ENCODE measurements at places on chromosomes 1 and 21.

GRCh38 chr1:68479501-68479900 is 17.4 kb downstream of the DEPDC1 start:
- no peak for DNase-seq

DNA sequence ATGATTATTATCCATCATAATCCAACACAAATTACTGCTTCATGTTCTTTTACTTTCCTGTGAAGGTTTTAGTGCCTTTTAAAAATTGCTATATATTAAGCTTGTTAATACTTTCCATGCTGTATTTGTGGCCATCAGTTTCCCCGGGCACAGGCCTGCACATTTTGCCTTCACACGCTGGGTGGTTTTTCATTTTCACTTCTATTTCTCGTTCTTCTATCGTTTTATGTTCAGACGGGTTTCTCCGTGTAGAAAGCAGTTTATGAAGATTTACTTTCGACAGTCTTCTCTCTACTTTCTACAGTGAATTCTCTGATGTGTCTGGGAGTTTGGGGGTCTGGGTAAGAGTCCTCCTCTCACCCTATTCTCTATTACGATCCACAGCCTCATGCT is 9.5 kb downstream of the RUNX3 start:
- DNase-seq = no peak

DNA sequence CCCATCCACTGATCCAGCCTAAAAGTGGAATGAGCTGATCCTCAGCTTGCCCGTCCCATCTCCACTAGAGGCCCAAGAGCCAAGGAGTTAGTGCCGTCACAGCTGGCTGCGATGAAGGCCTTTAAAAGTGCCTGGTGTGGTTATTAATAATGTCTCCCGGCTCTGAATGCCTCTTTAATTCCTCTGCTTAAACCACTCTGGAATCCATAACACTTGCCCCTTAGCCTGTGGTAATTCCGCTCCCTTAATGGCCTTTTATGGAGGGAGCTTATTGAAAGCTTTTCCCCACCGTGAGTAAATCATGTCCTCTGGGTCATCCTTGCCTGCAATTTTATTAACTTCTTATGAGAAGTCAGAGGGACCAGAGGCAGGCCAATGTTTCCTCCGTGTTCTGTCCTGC is 55.4 kb downstream of the UBIAD1 start:
- DNase-seq = peak; percentile 72

GRCh38 chr1:75308365-75308764 is 174.2 kb downstream of the LHX8 start:
- DNase-seq = no peak

GRCh38 chr1:158527190-158527815 is 26.9 kb downstream of the OR6Y1 start:
- peak; percentile 58 for DNase-seq

DNA sequence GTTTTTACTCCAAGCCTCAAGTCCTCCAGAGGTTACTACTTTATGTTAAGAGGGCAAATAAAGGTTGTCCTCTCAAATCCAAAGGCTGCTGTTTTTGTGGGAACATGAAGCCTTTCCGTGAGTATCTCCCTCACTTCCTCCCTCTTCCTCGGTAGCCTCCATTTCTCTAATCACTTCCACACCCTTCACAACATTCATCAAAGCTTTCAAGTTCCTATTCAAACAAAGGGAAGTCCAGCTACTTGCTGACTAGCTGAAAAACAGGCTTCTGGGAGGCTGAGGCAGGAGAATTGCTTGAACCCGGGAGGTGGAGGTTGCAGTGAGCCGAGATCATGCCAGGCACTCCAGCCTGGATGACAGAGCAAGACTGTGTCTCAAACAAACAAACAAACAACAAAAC is 6.6 kb upstream of the CD48 start:
- no peak for DNase-seq

GRCh38 chr1:54564312-54565112 is 16.5 kb downstream of the ACOT11 start:
- DNase-seq = no peak

GRCh38 chr21:14863745-14864210 is 201.0 kb downstream of the NRIP1 start:
- DNase-seq = no peak

GRCh38 chr1:150194381-150195031 is 41.4 kb downstream of the ANP32E start:
- DNase-seq = no peak

- DNase-seq = peak; percentile 50
Measured at GRCh38 chr1:62746086-62746808, 37.7 kb upstream of the ATG4C start.

GRCh38 chr21:35139382-35139715 is 90.2 kb upstream of the RUNX1 start:
- DNase-seq = no peak

GRCh38 chr21:37165586-37165985 is 92.5 kb downstream of the TTC3 start:
- DNase-seq = no peak

GRCh38 chr1:197663162-197663953 is 111.9 kb downstream of the DENND1B start:
- no peak for DNase-seq

DNA sequence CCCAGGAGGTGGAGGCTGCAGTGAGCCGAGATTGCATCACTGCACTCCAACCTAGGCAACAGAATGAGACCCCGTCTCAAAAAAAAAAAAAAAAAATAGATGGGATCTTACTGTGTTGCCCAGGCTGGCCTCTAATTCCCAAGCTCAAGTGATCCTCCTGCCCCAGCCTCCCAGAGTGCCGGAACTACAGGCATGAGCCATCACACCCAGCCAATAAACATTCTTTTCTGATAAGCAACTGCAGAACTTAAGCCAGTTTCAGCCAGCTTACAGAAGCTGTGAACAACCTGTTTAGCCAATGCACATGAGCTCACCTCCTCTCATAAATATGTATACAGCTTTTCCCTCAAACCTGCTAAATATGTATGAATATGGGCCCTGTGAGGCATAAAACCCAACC is 3.1 kb upstream of the MIIP start:
- no peak for DNase-seq

- DNase-seq = no peak
Measured at GRCh38 chr1:162667381-162668080, 35.3 kb downstream of the DDR2 start.

- DNase-seq = peak; percentile 66
Measured at GRCh38 chr1:118340928-118341910, 156.2 kb upstream of the SPAG17 start.

- no peak for DNase-seq
Measured at GRCh38 chr1:161982917-161983316, 40.8 kb downstream of the OLFML2B start.

DNA sequence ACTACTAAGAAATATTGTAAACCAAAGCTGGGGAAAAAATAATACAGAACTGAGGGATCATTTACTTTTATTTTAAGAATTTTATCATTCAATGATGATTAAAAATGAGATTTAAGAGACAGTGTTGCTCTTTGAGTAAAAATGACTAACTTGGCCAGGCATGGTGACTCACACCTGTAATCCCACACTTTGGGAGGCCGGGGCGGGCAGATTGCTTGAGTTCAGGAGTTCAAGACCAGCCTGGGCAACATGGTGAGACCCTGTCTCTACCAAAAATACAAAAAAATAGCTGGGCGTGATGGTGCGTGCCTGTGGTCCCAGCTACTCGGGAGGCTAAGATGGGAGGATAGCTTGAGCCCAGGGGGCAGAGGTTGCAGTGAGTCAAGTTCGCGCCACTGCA is 21.8 kb upstream of the PLEKHO1 start:
- DNase-seq = no peak

- DNase-seq = no peak
Measured at GRCh38 chr21:19547951-19548840, 1144.6 kb upstream of the TMPRSS15 start.

- no peak for DNase-seq
Measured at GRCh38 chr1:111364690-111365089, 62.8 kb downstream of the OVGP1 start.

GRCh38 chr1:8347635-8348034 is 29.7 kb downstream of the SLC45A1 start:
- peak; percentile 78 for DNase-seq

- DNase-seq = no peak
Measured at GRCh38 chr21:27487676-27488075, 520.8 kb upstream of the ADAMTS5 start.

GRCh38 chr1:87226341-87226760 is 102.3 kb upstream of the LMO4 start:
- no peak for DNase-seq

DNA sequence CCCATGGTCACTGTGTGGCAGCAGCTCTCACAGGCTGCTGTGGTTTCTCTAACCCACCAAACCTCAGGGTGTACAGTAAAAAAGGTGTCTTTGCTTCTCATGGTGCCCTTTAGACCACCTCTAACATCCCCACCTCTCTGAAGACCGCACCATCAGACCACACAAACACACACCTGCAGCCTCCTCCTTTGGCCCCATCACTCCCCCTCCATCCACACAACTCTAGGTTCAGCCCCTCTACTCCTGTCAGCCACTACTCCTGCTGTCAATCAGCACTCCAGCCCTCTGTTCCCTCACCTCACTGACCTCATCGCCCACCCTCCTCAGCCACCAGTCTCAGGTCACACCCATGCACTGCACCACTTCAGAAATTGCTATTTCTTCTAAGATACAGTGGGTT is 7.5 kb downstream of the ZNF692 start:
- no peak for DNase-seq

DNA sequence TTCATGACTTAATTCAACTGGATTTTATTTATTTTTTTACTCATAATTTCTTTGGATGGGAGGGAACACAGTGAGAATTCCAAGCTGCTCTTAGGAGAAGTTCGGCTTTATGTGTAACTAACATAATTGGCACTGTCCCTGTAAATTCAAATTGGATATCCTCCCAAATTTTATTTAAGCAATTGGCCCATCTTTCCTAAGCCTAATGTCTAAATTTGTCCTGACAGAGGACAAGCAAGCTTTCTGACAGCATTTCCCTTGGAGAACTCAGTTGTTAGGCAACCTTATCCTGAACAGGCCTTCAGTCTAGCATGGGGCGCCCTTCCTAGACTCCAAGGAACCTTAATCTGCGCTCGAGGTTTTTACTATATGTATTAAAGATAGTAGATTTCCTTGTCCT is 550.3 kb downstream of the NUF2 start:
- DNase-seq = no peak

DNA sequence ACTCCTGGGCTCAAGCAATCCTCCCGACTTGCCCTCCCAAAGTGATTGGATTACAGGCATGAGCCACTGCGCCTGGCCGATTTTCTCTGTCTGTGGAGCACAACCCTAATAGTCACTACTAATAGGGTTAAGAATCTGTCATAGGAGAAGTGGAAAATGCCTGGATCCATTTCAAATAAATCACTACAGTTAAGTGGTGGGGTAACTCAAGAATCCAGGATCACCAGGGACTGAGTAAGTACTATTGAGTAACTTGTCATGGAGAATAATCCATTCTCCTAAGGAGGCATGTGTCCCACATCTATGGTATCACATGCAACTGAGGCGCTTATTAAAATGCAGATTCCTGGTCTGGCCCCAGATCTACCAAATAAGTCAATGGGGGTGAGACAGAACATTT is 53.2 kb downstream of the OPTC start:
- peak; percentile 92 for DNase-seq

- DNase-seq = no peak
Measured at GRCh38 chr1:29384496-29385015, 148.2 kb downstream of the PTPRU start.

- DNase-seq = no peak
Measured at GRCh38 chr1:196517193-196517592, 91.0 kb downstream of the KCNT2 start.

DNA sequence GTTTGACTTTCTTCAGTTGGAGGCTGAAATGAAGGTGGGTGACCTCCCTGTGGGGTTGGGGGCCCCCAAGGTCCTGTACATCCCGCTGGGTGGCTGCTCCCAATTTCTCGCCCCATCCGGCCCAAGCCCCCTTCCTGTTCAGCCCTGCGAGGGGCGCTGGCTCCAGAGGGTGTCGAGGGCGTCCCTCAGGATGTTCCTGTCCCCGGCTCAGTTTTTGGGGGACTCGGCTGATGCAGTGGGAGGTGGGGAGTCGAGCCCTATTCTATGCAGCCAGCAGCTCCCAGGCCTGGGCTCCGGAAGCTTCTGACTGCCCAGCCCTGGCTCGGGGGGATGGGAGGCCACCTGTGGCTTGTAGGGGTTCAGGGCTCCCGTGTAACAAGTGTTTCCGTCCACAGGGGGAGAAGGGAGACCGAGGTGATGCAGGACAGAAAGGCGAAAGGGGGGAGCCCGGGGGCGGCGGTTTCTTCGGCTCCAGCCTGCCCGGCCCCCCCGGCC is 38.2 kb downstream of the SLC19A1 start:
- DNase-seq = no peak

DNA sequence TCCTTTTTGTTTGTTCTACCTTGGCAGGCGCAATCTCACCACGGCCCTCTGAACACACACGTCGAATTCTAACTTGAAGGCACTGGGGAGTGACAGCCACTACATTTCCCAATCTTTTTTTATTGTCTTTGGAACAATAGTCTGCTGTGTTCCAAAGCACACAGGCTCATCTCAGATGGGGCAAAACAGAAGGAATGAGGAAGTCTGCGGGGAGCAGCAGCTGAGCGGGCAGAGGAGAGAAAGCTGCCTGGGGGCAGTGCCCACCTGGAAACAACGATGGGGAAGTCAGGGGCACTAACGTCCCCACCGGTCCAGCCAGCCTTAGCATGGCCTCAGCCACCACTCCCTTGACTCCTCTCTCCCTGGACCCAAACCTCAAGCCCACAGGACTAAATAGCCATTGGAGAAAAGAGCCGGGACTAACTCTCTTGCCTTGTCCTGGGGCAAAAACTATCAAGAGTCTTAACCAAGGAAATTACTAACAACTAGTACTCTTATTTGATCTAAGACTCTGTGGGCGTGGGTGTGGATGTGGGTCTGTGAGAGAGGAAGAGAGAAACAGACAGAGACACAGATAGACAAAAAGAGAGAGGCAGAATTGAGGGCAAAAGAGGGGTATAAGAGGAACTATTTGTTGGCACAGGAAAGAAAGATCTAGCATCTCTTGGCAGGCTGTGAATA is 34.2 kb downstream of the SYF2 start:
- DNase-seq = no peak

- DNase-seq = no peak
Measured at GRCh38 chr21:35850029-35850428, 210.3 kb downstream of the SETD4 start.

- no peak for DNase-seq
Measured at GRCh38 chr1:221644145-221644448, 97.8 kb downstream of the DUSP10 start.

- no peak for DNase-seq
Measured at GRCh38 chr1:201103666-201104065, 8.6 kb downstream of the CACNA1S start.

GRCh38 chr21:36431252-36431651 is 46.1 kb downstream of the CHAF1B start:
- no peak for DNase-seq

GRCh38 chr1:30414086-30414850 is 309.1 kb downstream of the MATN1 start:
- no peak for DNase-seq

DNA sequence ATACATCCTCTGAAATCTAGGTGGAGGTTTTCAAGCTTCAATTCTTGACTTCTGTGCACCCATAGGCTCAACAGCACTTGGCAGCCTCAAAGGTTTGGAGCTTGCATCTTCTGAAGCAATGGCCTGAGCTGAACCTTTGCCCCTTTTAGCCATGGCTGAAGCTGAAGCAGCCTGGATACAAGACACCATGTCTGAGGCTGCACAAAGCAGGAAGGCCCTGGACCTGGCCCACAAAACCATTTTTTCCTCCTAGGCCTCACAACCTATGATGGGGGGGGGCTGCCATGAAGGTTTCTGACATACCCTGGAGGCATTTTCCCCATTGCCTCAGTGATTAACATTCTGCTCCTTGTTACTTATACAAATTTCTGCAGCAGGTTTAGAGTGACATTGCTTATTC is 173.3 kb upstream of the PRMT6 start:
- no peak for DNase-seq

All from NCI-H82 (cell line).